ENCODE measurements at places on chromosomes 7 and 10. TPM values are rescaled to one million over a fixed set of nuclear protein-coding genes. Genes with fewer than 3 reads are reported as not detected.

Gene PITX3
- not detected for total RNA-seq

Gene IDE
- total RNA-seq: 30.8 TPM

DNA sequence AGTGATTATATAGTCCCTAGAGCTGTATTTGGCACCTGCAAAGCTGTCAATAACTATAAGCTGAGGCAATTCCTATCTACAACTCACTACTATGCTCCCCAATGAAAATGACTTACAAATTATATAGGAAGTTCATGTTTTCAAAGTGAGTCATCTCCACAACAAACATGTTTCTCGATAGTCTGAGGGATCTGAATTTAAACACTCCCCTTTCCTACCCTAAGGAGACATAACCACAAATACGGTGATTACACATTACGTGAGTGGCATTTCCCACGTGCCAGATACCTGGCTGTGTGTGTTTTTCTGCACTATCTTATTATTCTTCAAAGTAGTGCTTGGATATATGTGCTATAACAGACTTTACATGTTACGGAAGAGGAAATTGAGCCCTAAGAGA lies 122.5 kb upstream of the C1QL3 start:
- H3K27me3 ChIP-seq: no peaks in the 10 kb centered on the region
- no peak for DNase-seq
- peaks cover 2% of the 10 kb centered on the region for H3K4me1 ChIP-seq
- H3K27ac ChIP-seq: no peak overlapping the region
- H3K4me3 ChIP-seq: no peak overlapping the region

- H3K27ac ChIP-seq: peak overlapping the region; percentile 99
- peaks cover 15% of the 10 kb centered on the region for H3K36me3 ChIP-seq
- H3K4me3 ChIP-seq: peak overlapping the region; percentile 97
- H3K4me1 ChIP-seq: peaks cover 36% of the 10 kb centered on the region
- no peaks in the 10 kb centered on the region for H3K27me3 ChIP-seq
Observed at GRCh38 chr7:39950473-39951225, 593 bp downstream of the CDK13 start.

Gene AIFM2
- total RNA-seq: 3.0 TPM

- H3K27ac ChIP-seq: no peak overlapping the region
- no peaks in the 10 kb centered on the region for H3K27me3 ChIP-seq
- peaks cover 58% of the 10 kb centered on the region for H3K4me1 ChIP-seq
- H3K36me3 ChIP-seq: no peaks in the 10 kb centered on the region
Observed at GRCh38 chr7:128110641-128111364, 79.6 kb upstream of the LRRC4 start.

DNA sequence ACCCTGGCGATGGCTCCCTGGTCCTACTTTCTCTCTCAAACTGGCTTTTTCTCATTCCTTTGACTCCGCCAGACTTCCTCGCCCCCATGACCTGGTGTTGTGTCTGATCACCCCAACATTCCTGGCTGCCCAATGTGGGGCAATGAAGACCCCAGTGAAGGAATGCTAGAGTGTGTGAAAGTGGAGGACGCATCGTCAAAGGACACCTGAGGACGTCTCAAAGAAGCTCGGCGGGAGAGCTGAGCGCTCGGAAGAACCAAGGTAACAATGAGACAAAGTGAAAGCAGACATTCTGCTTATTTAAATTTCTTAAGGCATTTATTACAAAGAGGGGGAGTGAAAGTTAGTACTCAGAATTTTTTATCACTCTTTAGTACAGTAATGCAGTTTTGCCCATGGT lies 31.7 kb upstream of the AKR1C2 start:
- no peak overlapping the region for H3K4me3 ChIP-seq
- no peaks in the 10 kb centered on the region for H3K27me3 ChIP-seq
- DNase-seq: no peak
- H3K36me3 ChIP-seq: peaks cover 5% of the 10 kb centered on the region
- H3K4me1 ChIP-seq: no peaks in the 10 kb centered on the region
- no peak overlapping the region for H3K27ac ChIP-seq

Gene CYP3A7
- total RNA-seq: not detected

DNA sequence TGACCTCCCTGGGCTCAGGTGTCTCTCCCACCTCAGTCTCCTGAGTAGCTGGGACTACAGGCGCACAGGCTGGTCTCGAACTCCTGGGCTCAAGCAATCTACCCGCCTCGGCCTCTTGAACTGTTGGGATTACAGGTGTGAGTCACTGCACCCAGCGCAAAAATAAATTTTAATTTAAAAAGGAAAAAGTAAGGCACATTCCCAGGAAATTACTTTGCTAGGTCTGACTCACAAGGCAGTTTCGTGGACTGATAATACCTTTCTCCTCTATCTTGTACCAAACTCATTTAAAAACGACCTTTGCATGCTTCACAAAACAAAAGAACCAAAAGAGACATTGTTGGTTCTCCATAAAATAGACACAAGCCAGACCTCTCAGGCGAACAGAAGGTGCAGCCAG lies 29.7 kb downstream of the PARP12 start:
- H3K27ac ChIP-seq: no peak overlapping the region
- no peaks in the 10 kb centered on the region for H3K27me3 ChIP-seq
- peaks cover 15% of the 10 kb centered on the region for H3K4me1 ChIP-seq
- no peak overlapping the region for H3K4me3 ChIP-seq
- no peak for DNase-seq
- peaks cover 8% of the 10 kb centered on the region for H3K36me3 ChIP-seq

Gene C10orf53
- total RNA-seq: not detected

- no peak overlapping the region for H3K27ac ChIP-seq
- no peak for DNase-seq
- no peak overlapping the region for H3K4me3 ChIP-seq
- H3K27me3 ChIP-seq: no peaks in the 10 kb centered on the region
Observed at GRCh38 chr10:5584895-5585516, 60.2 kb downstream of the CALML3 start.

DNA sequence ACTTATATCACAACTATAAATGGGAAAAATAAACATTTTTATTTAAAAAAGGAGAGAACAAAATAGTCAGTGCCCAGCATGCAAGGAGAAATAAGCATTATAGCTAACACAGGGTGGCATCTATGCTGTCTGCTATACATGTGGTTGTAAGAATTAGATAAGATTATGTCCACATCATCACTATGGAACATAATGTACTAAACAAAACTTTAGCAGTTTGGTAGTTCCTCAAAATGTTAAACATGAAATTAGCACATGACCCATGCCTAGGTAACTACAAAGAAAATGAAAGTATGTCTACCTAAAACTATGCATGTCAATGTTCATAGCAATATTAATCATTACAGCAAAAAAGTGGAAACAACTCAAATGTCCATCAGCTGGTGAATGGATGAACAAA lies 28.7 kb upstream of the RUFY2 start:
- no peak overlapping the region for H3K27ac ChIP-seq
- no peak overlapping the region for H3K4me3 ChIP-seq
- no peak for DNase-seq
- H3K36me3 ChIP-seq: peaks cover 32% of the 10 kb centered on the region
- H3K27me3 ChIP-seq: no peaks in the 10 kb centered on the region

Gene SEM1
- 47.5 TPM for total RNA-seq

- peaks cover 16% of the 10 kb centered on the region for H3K4me1 ChIP-seq
- peaks cover 6% of the 10 kb centered on the region for H3K36me3 ChIP-seq
- H3K27ac ChIP-seq: no peak overlapping the region
- DNase-seq: peak; percentile 23
- no peak overlapping the region for H3K4me3 ChIP-seq
Observed at GRCh38 chr10:98400482-98400881, 14.5 kb downstream of the PYROXD2 start.

DNA sequence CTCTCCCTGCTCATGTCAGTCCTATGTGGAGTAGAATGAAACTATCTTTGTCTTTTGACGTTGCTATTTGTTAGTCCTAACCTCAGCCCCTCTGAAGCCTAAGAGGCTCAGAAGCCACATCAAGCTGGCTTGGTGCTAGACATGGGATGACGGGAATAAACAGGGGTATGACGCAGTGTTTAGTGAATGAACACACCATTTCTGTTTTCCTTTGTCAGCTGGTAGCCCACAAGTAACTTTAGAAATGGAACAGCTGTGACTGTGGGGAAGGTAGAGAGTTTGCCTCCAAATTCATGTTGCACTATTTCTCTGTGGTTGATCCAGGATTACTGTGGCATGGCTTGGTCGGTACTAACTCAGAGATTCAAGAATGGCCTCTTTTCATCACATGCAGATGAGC lies 31.3 kb downstream of the COX15 start:
- no peaks in the 10 kb centered on the region for H3K4me1 ChIP-seq
- H3K27ac ChIP-seq: no peak overlapping the region
- DNase-seq: no peak
- H3K4me3 ChIP-seq: no peak overlapping the region
- peaks cover 16% of the 10 kb centered on the region for H3K36me3 ChIP-seq
- H3K27me3 ChIP-seq: no peaks in the 10 kb centered on the region

DNA sequence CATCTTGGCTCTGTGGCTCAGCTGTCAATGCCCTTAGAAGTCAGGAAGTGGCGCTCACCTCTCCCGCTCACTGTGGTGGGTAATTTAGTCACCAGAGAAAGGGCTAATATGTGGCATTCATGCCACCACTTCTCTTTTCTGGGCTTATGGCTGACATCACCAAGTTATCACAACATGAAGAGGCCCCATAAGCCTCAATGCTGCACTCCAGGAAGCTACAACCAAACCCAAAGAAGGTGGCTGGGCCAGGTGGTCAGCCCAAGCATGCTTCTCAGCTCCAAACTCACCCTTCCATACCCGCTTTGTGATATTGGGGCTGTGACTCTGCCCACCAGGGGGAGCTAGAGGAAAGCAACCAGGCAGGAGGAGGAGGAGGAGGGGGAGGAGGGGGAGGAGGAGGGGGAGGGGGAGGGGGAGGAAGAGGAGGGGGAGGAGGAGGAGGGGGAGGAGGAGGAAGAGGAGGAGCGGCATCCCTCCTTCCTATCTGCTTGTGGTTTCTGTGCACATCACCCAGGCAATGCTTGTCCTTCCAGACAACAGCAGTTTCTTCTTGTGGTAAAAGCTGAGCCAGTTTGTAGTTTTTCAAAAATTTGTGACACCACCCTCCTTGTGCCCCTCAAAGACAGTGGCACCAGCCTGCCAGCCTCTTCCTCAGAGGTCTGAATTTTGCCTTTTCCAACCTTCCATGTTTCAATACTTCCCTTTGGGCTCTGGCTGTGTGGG lies 42.1 kb downstream of the CYP26A1 start:
- DNase-seq: peak; percentile 86
- no peak overlapping the region for H3K27ac ChIP-seq
- no peaks in the 10 kb centered on the region for H3K27me3 ChIP-seq
- no peaks in the 10 kb centered on the region for H3K36me3 ChIP-seq
- H3K4me1 ChIP-seq: peaks cover 11% of the 10 kb centered on the region

Gene OR2A1
- not detected for total RNA-seq

GRCh38 chr10:132892004-132892403 lies 50.4 kb downstream of the CFAP46 start:
- no peaks in the 10 kb centered on the region for H3K4me1 ChIP-seq
- H3K4me3 ChIP-seq: no peak overlapping the region
- no peaks in the 10 kb centered on the region for H3K36me3 ChIP-seq
- H3K27ac ChIP-seq: no peak overlapping the region

- H3K4me3 ChIP-seq: no peak overlapping the region
- no peak overlapping the region for H3K27ac ChIP-seq
- H3K27me3 ChIP-seq: peaks cover 26% of the 10 kb centered on the region
Observed at GRCh38 chr10:117581961-117582360, 39.4 kb downstream of the EMX2 start.

- no peaks in the 10 kb centered on the region for H3K27me3 ChIP-seq
- H3K27ac ChIP-seq: no peak overlapping the region
- DNase-seq: peak; percentile 7
Observed at GRCh38 chr10:89503652-89504370, 31.6 kb downstream of the SLC16A12 start.

DNA sequence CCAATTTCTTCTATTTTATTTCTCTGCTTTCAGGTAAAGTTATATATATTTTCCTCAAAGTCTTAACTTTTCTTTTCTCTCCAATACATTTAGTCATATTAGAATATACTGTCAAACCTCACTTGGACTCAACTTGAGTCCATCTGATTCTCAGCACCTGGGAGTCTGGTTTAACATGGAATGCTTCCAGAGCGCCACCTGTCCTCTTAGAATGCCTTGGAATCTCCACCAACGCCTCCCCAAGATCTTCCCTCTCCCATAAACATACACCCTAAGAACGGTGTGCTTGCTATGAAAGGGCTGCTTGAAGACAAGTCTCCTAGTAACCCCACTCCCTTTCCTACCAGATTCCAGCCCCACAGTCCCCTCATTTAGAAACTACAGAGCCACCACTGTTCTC lies 229.1 kb upstream of the MKLN1 start:
- peak overlapping the region; percentile 2 for H3K27ac ChIP-seq
- peaks cover 75% of the 10 kb centered on the region for H3K4me1 ChIP-seq
- no peak for DNase-seq
- no peaks in the 10 kb centered on the region for H3K27me3 ChIP-seq
- H3K4me3 ChIP-seq: no peak overlapping the region
- peaks cover 4% of the 10 kb centered on the region for H3K36me3 ChIP-seq

Gene TPST1
- 1.9 TPM for total RNA-seq

- no peaks in the 10 kb centered on the region for H3K27me3 ChIP-seq
- peak overlapping the region; percentile 48 for H3K27ac ChIP-seq
- peak overlapping the region; percentile 54 for H3K4me3 ChIP-seq
- peaks cover 2% of the 10 kb centered on the region for H3K36me3 ChIP-seq
- peaks cover 44% of the 10 kb centered on the region for H3K4me1 ChIP-seq
- peak; percentile 52 for DNase-seq
Observed at GRCh38 chr7:30330134-30331111, 46.0 kb downstream of the ZNRF2 start.

DNA sequence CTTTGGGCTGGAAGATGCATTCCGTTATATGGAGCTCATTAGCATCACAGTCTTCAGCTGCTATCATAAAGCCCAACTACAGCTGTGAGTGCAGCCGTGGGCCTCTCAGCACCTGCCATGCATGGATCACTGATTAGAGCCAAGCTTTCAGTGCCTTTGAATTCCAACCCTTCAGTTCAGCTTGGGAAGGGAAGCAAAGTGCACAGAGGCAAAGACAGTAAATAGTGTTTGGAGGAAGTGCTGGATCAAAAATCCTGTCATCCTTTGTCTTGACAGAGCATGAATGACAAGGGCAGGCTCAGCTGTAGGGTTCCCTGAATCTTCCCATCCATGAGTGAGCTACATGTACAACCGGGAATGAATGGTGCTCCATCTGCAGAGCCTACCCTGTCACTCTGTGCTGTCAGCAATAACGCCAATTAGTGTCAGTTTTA lies 153.7 kb downstream of the DNAJB9 start:
- H3K4me3 ChIP-seq: no peak overlapping the region
- no peak for DNase-seq
- no peaks in the 10 kb centered on the region for H3K4me1 ChIP-seq
- no peak overlapping the region for H3K27ac ChIP-seq
- H3K27me3 ChIP-seq: peaks cover 2% of the 10 kb centered on the region

Gene CNPY1
- not detected for total RNA-seq

All from activated naive CD4-positive, alpha-beta T cell treated with anti-CD3 and anti-CD28 coated beads for 36 hours (primary cell).